ENCODE measurements at places on chromosomes 4 and X. TPM values are rescaled to one million over a fixed set of nuclear protein-coding genes. Genes with fewer than 3 reads are reported as not detected.

- H3K27me3 ChIP-seq: no peaks in the 10 kb centered on the region
- no peaks in the 10 kb centered on the region for H3K36me3 ChIP-seq
- H3K27ac ChIP-seq: peak overlapping the region; percentile 75
- no peak for DNase-seq
- H3K4me1 ChIP-seq: peaks cover 49% of the 10 kb centered on the region
- no peak overlapping the region for H3K4me3 ChIP-seq
These were observed 30.0 kb downstream of the FAM9C start for GRCh38 chrX:13014111-13015096.

The SLC34A2 gene
- not detected for total RNA-seq

DNA sequence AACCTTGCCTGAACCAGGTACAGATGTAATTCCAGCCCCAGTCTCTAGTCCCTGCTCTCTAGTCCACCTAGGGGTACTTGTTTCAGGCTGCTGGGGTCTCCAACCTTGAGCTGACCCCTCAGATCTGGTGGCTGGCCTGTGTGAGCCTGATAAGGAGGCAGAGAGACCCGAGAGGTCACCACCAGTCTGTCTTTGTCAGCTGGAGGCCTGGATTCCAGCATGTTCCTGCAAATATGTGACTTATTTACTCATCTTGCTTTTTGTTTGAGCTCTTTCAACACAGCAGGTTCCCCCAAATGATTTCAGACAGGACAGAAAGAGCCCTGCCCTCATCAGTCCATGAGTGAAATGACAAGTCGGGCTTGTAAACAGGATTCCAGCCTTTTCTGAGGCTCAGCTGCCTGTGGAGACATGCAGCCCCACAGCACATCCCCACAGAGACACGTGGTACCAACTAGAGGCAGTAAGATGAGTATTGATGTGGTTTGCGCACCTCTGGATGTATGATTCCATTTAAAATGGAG lies 37.5 kb upstream of the STK26 start:
- H3K36me3 ChIP-seq: no peaks in the 10 kb centered on the region
- H3K4me3 ChIP-seq: no peak overlapping the region
- no peaks in the 10 kb centered on the region for H3K27me3 ChIP-seq

DNA sequence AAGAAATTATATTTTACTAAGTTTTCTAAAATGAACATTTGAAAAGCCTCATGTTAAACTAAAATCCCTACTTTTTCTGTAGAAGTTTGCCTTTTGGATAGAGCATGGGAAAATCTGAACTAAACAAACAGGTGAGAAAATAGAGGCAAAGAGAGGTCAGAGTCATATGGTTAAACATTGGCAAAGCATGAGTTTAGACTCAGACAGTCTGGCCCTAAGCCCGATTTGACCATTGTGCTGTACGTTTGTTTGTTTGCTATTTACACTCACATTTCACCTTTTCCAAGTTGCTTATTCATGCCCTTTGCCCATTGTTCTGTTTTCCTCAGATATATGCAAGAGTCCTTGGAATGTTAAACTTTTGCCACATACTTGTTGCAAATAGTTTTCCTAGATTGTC lies 85.4 kb downstream of the TIGD2 start:
- no peaks in the 10 kb centered on the region for H3K36me3 ChIP-seq
- no peaks in the 10 kb centered on the region for H3K27me3 ChIP-seq
- H3K27ac ChIP-seq: no peak overlapping the region
- H3K4me3 ChIP-seq: no peak overlapping the region
- no peaks in the 10 kb centered on the region for H3K4me1 ChIP-seq

The KCNE5 gene
- total RNA-seq: 0.12 TPM

Data from SJCRH30 (cell line).